Peyer's patch (tissue), 4 donors: ENCODE measurements at places on chromosomes 13 and 19. TPM values are rescaled to one million over a fixed set of nuclear protein-coding genes. Genes with fewer than 3 reads are reported as not detected.

- H3K27me3 ChIP-seq, result no peaks in the 10 kb centered on the region
- H3K36me3 ChIP-seq, result no peaks in the 10 kb centered on the region
- no peak overlapping the region for H3K27ac ChIP-seq
Measured at GRCh38 chr13:110274687-110275086, 32.3 kb downstream of the COL4A1 start.

DNA sequence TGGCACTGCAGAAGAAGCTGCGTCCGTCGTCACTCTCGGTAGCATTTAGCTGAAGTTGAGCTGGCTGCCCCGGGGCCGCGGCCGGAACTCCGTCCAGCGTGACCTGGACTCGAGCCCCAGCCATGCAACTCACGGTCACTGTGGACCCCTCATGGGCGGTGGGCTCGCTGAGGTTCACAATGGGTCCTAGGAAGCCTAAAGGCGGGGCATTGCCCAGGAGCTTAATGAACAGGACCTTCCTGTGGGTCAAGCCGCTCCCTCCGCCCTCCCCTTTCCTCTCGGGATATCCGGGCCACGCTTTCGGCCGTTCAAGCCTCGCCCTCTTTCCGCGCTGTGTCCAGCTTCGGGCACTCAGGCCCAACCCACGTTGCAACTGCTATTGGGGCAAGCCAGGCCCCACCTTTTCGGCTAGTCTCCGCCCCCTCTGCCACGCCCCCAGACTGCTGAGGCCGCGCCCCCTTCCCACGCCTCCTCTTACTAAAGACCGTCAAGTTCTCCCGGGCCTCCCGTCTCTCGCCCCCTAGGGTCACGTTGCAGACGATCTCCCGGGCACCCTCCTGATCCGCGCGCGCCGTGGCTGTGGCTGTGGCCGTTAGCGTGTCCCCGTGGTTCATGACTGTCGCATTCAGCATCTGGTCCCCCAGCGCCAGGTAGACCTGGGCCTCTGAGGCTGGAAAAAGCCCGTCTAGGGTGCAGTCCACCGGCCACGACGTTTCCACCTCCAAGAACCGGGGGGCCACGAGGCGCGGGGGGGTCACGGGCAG lies 1.4 kb upstream of the RAVER1 start:
- DNase-seq, result peak; percentile 95
- peak overlapping the region; percentile 91 for H3K27ac ChIP-seq
- H3K4me1 ChIP-seq, result peaks cover 12% of the 10 kb centered on the region
- H3K36me3 ChIP-seq, result peaks cover 8% of the 10 kb centered on the region
- H3K4me3 ChIP-seq, result peak overlapping the region; percentile 72

DNA sequence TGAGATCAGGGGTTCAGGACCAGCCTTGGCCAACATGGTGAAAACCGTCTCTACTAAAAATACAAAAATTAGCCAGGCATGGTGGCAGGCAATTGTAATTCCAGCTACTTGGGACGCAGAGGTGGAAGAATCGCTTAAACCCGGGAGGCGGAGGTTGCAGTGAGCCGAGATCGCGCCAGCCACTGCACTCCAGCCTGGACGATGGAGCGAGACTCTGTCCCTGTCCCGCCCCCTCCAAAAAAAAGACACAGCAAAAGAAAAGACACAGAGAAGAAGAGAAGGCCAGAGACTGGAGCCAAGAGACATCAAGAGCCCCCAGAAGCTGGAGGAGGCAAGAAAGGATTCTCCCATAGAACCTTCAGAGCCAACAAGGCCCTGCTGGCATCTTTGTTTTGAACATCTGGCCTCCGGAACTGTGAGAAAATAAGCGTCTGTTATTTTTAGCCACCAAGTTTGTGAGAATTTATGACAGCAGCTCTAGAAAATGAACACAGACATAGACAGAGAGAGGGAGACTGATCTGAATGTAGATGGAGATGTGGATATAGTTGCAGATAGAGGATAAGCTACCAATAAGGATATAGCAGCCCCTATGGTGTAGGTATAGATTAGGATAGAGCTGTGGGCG lies 25.7 kb upstream of the PNMA8B start:
- H3K36me3 ChIP-seq, result no peaks in the 10 kb centered on the region
- no peaks in the 10 kb centered on the region for H3K4me1 ChIP-seq
- no peak overlapping the region for H3K27ac ChIP-seq
- no peak overlapping the region for H3K4me3 ChIP-seq
- no peaks in the 10 kb centered on the region for H3K27me3 ChIP-seq

DNA sequence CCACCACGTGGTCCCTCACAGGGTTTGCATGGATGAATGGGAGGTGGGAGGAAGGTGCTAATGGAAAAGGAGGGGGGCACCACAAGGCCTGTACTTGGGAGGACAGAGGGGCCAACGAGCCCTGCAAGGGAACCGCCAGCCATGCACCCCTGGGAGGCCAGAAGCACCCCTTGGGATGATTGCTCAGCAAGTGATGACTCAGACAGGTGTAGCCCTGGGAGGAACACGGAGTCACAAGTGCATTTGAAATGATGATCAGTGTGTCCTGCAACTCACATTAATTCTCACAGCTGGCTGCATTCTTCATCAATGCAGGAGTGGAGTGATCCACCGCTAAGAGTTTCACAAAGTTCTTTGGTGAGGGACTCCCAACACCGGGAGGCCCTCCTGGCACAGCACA lies 82.8 kb upstream of the ZNF254 start:
- DNase-seq, result no peak
- no peaks in the 10 kb centered on the region for H3K4me1 ChIP-seq
- no peak overlapping the region for H3K4me3 ChIP-seq

DNA sequence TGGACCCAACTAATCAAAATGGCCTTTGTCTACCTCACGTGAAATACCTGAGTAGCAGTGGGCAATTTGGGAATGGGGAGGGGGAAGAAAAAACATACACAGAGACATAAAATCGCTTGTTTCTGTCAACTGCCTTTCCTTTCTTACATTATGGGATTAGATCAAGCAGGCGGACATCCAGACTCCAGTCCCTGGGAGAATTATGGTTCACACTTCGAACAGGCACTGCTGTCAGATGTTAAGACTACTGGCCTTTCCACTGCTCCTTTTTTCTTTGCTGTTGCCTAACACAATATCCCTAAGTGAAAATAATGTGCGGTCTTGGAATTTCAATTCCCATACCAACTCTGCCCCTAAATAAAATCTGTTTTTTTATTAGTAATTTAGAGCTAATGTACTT lies 1719.7 kb upstream of the SLC10A2 start:
- no peak overlapping the region for H3K4me3 ChIP-seq
- DNase-seq, result no peak
- no peak overlapping the region for H3K27ac ChIP-seq
- no peaks in the 10 kb centered on the region for H3K4me1 ChIP-seq
- no peaks in the 10 kb centered on the region for H3K36me3 ChIP-seq

DNA sequence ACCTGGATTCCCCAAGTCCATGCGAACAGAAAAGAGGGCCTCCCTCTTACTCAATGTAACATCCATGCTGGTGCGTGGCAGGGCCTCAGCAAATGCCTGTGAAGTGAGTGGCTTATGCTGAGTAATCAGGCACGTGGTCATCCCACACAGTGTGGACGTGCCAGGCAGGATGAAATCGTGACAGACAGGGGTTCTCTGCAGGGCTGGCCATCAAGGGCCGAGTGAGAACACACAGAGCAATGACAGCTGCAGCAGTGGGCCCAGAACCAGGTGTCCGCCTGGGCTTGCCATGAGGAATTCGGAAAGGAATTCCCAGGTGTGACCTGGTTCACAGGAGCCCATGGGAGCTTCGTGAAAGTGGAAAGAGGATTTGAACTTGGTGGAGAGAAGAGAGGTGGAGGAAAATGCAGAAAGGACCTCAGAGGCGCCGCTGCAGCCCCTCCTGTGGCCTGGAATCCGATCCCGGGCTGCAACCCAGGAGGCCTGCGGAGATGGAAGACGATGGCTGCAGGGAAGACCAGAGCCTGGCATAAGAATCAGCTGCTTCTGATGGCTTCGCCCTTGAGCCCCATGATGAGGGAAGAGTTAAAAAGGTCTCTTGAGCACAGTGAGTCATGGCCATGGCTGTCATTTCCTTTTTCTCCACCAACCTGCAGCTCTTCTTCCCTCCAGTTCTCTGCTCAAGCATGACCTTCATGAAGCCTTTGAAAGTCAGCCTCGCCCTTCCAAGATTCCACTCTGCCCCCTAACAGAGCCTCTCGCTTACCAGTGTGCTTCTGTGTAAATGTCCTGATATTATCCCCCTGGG lies 34.6 kb upstream of the SOX1 start:
- H3K27ac ChIP-seq, result no peak overlapping the region
- no peaks in the 10 kb centered on the region for H3K4me1 ChIP-seq
- H3K27me3 ChIP-seq, result no peaks in the 10 kb centered on the region
- DNase-seq, result no peak
- H3K4me3 ChIP-seq, result no peak overlapping the region
- no peaks in the 10 kb centered on the region for H3K36me3 ChIP-seq

The CERS1 gene
- not detected for total RNA-seq

The PINLYP gene
- total RNA-seq, result not detected

The CXCL17 gene
- not detected for total RNA-seq
